ENCODE measurements at places on chromosomes 1 and 21.

DNA sequence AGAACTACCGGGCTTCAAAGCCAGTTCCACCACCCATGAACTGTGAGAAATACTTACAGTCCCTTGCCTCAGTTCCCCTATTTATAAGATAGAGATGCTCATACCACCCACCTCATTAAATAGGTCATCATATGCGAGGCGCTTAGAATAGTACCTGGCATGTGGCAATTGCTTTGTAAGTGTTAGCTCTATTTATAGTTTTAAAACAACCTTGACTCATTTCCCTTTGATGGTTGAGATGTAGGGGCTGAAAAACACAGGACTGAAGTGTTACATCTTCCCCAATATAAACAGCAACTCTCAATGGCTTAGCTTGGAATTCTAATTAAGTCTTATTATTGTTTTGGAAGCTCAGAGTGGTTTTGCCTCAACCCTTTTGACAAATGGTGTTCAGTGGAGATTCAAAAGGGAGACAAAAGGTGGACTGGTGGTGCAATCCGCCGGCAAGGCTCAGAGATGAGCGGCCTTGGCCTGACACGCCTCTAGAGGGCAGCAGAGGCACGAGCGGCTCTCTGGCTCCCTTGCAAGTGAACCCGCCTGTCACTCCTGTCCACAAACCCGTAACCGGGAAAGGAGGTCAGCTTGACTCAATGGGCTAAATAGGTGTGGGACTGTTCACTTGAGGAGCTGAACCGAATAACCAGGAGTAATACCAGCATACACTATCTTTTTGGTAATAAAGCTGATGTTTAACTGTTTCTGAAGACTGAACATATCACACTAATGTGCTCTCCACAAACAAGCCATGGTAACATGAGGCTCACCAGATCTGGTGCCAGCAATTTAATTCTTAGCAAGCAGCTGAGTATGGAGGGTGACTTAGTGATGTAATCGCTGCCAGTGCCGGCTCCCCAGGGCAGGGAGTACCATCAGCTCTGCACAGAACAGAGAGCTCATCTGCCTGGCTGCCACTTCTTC, 19.5 kb upstream of the SMYD2 start:
- peak; percentile 77 for DNase-seq

- DNase-seq = no peak
These were observed 326.1 kb downstream of the NCAM2 start for GRCh38 chr21:21324297-21324696.

GRCh38 chr1:229857585-229857984, 209.5 kb upstream of the GALNT2 start:
- DNase-seq = no peak

GRCh38 chr1:219991919-219992318, 54.4 kb downstream of the EPRS1 start:
- DNase-seq = no peak

DNA sequence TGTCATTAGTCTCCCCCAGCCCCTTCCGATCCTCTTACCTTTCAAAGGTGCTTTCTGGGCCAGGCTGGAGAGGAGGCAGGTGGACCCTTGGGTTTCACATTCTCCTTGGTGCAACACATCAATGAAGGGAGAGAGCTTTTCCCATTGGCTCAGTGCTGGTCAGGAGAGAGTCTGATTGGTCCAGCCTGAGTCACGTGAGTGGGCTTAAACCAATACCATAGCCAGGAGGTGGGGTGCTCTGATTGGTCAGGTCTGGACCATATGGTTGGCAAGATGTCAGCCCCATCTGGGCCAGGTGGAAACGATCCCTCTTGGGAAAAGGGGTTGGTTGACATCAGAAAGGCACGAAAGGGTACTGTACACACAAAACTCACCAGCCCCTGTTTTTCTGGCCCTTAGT, 44.8 kb upstream of the ABCG1 start:
- DNase-seq = no peak

DNA sequence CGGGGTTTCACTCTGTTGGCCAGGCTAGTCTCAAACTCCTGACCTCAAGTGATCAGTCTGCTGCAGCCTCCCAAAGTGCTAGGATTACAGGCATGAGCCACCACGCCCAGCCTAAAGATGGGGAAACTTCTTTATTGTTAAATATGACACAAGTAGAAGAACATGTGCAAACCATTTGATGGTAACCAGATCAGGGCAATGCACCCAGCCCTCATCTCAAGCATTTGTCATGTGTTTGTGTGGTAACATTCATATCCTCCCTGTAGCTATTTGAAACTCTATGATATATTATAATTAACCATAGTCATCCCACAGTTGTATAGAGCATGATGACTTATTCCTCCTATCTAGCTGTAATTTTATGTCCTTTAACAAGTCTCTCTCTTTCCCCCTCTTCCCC, 119.5 kb upstream of the TMPRSS2 start:
- no peak for DNase-seq

- no peak for DNase-seq
These were observed 10.5 kb upstream of the RYR2 start for GRCh38 chr1:237031480-237031879.

- DNase-seq = no peak
These were observed 30.9 kb downstream of the SLC27A3 start for GRCh38 chr1:153805886-153806719.

DNA sequence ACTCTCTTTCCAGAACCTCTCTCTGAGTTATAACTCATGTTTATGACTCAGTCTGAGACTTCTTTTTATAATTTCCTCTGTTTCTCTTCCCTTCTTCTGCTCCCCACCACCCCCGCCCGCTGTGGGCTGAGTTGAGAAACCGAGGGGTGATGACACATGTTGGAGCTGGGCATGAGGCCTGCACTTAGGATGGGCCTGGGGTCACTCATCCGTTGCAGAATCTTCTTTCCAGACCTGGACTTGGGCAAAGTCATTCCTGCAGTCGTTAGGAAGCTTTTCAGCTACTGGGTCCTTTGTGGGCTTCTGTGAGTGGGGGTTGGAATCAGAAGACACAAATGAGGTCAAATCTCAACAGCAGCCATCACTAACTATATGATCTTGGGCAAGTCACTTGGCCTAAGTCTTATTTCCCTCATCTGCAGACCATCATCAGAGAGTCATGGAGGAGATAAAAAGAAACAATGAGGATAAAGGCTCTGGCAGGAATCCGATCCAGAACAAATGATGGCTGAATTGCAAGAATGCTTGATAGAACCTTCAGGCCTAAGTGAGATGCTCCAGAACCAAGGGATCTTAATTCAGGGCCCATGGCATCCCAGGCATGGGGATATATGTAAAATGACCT, 53.4 kb downstream of the RPS6KA1 start:
- peak; percentile 84 for DNase-seq

- DNase-seq = no peak
These were observed 30.5 kb downstream of the NRIP1 start for GRCh38 chr21:15034126-15034853.

GRCh38 chr1:231193710-231194340, 32.0 kb downstream of the TRIM67 start:
- peak; percentile 19 for DNase-seq

DNA sequence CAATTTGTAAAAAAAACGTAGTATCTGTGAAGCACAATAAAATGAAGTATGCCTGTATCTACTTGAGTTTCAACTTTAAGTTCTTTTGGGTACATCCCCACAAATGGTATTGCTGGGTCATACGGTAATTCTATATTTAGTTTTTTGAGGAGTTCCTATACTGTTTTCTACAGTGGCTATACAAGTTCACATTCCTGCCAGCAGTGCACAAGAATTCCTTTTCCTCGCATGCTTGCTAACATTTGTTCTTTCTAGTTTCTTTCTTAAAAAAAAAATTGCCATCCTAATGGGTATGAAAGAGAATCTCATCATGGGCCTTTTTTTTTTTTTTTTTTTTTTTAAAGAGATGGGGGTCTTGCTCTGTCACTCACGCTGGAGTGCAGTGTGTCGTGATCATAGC, 41.9 kb downstream of the UCK2 start:
- no peak for DNase-seq

GRCh38 chr1:8145545-8146202, 119.6 kb upstream of the ERRFI1 start:
- DNase-seq = no peak

- peak; percentile 74 for DNase-seq
These were observed 17.2 kb downstream of the SYT2 start for GRCh38 chr1:202692959-202693555.

DNA sequence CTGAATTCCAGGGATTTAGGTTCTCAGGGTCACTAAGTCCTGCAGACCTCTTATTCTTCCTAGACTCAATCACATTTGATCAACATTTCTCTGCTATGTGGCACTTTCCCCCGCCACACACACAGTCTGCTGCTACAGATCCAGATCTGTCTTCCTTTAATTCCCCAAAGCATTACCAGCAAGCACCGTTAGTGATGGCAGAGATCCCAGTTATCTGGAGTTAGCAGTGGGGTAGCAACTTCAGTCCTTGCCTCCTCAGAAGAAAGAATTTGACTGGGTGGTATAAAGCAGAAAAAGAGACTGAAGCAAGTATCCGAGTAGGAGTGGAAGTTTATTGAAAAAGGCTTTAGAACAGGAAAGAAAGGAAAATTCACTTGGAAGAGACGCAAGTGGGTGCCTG, 100.4 kb upstream of the ETV3 start:
- DNase-seq = no peak

GRCh38 chr1:246674049-246674448, 50.2 kb upstream of the SCCPDH start:
- no peak for DNase-seq

DNA sequence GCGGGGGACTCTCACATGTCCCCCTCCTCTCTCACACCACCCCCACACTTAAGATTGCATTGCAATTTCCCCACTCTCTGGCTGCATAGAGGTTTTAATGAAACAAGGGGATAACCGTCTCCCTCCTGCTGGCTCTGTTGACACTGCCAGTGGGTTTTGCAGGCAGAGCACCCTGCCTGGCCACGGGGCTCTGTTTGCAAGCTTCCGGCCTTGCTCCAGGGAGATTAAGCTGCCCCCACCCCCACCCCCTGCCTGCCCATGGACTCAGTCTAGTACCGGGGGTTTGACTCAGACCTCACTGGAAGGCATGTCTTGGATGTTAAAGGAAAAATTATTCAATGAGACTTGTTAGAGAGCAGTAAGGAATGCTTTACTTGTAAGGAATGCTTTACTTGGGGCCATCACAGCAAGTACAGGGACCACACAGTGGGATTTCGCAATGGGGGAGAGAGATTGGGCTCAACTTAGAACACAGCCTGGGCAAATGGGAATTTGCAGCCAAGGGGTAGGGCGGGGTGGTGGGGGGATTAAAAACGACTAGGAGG, 101.0 kb downstream of the AJAP1 start:
- DNase-seq = no peak

- no peak for DNase-seq
These were observed 48.5 kb downstream of the AJAP1 start for GRCh38 chr1:4702932-4703331.

DNA sequence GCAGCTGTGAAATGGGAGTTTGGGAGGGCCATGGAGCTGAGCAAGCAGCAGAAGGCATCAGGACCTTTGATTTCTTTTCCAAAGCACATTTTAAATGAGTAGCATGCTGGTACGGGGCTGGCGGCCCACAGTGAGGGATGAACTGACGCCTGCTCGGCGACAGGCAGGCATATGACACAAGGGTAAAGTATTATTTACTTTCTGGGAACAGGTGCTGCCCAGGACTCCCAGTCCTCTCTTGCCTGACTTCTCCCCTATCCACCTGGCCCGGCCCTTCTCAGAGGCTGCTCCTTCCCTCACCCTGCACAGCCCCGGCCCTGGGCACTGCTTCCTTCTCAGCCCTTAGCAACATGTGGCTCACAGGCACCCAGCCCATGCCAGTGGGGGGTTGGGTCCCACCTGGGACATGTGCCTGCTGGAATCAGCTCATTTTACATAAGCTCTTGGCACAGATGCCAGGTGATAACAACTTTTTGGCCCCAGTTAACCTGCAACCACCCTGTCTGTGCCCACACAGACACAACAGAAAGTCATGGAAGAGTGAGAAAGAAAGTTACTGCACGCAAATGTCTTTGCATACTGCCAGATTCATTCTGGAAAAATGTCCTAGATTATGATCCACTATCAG, 112.3 kb upstream of the GADD45A start:
- DNase-seq = no peak

DNA sequence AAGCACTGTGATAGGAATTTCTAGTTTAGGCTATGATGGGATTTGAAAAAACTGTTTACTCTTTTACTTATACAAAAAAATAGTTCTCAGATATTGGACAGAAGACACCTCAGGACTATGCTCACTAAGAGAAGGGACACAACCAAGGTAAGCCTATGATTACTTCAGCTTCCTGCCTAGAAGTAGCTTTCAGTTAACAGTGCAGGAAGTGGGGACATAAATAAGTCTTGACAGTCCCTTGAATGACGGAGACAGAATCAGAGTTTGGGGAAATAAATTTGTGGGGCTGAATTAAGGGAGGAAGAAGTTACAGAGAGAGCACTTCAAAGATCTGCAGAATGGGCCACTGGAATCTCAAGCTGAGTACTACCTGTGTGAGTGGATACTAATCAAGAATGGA, 53.8 kb upstream of the OLFM3 start:
- no peak for DNase-seq

GRCh38 chr1:31822766-31823165, 6.9 kb upstream of the SPOCD1 start:
- DNase-seq = no peak

DNA sequence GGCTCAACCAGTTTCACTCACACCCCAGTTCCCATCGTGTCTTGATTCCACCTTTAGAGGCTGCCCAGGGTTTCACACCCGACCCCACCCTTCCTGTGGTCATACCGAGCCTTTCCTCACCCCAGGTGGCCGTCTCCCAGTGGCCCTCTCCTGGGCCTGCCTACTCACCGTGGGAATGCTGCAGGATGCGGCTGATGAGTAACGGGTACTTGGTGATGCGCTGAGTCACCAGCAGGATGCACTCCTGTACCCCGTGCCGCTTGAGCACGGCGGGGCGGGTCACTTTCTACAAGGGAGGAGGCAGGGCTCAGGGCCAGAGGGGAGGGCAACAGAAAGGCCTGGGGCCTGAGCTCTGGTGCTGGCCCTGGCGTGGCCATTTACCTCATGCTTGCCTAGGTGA, 16.4 kb downstream of the ARHGEF2 start:
- peak; percentile 99 for DNase-seq

- DNase-seq = no peak
These were observed 11.3 kb downstream of the TXNIP start for GRCh38 chr1:145985129-145985501.

DNA sequence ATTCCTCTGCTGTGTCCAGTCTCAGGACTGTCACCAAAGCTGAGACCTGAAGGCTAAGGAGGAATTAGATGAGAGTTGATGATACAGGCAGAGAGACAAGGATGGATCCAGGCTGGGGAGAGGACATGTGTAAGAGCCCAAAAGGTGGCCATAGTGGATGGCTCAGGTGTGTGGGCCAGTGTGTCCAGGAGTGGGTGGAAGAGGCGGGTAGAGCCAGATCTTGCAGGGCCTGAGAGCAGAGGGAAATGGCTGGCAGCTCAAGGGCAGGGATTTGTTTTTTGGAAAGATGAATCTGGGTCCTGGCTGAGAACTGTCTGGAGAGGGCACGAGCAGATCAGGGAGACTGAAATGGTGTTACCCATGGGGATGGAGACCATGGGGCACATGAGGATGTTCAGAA, 38.1 kb downstream of the AZIN2 start:
- DNase-seq = no peak
